Body of pancreas (tissue), 4 donors: ENCODE measurements at places on chromosomes 3 and 15.

DNA sequence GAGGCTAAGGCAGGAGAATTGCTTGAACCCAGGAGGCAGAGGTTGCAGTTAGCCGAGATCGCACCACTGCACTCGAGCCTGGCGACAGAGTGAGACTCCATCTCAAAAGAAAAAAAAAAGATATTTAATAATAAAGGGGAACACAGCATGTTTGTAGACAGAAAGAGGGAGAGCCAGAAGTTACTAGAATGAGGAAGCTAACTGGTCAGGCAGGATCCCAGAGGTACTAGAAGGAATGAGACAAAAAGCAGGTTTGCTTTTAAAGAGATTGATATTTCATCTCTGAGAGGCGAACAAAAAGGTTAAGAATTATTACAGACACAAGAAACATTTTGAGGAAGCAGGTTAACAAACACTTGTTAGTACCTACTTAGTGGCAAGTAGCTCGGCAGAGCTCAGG lies 9.2 kb downstream of the CD200R1 start:
- DNase-seq: no peak

- peak; percentile 56 for DNase-seq
Observed at GRCh38 chr15:48352474-48353072, 21.3 kb downstream of the DUT start.

DNA sequence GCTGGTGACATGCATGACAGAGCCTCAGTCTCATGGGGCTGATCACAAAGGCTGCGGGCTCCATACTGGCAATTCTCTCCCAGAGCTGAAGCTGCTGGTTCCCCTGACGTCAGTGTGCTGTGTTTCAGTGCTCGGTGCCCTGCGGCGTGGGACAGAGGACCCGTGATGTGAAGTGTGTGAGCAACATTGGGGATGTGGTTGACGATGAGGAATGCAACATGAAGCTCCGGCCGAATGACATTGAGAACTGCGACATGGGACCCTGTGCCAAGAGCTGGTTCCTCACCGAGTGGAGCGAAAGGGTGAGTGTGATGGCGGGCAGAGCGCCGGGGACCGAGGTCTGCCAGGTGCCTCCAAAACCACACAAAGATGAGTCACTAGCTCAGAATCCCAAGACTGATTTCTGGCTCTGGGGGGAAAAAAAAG lies 62.0 kb upstream of the NR2E3 start:
- no peak for DNase-seq

DNA sequence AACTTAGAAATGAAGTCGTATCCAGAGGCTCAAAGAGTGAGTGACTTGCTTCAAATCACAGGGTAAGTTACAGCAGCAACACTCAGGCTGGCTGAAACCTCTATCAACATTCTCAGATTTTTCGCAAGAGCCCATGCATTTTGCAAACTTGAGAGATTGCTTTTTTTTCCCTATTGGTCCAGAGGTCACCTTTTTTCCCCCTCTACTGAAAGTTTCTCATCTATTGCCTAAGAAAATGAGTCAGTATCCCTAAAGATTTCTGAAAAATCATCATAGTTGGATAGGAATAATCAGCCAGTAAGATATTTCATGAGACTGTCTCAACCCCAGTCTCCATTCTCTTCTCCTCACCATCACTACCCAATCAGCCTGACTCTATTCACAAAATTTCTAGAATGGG lies 410.6 kb downstream of the FOXP1 start:
- no peak for DNase-seq

- DNase-seq: no peak
Observed at GRCh38 chr3:145939431-145939830, 221.6 kb downstream of the PLOD2 start.

DNA sequence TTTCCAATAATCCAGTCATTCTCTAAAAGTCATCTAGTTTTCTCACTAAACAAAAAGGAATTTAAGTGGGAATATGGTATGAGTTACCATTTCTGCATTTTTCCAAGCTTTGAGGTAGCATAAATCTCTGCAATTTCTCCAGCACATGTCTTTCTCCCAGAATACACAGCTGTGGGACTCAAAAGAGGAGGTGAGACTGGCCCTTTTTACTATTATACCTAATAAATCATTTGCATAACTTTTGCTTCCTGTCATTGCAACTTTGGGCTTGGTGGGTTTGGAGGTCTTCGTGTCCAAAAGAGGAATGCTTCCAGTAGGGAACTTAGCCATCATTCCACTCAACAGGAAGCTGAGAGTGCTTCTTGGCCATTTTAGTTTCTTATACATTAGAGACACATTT lies 94.8 kb downstream of the FMN1 start:
- no peak for DNase-seq

GRCh38 chr3:152830245-152830644 lies 4.7 kb upstream of the P2RY1 start:
- DNase-seq: no peak

DNA sequence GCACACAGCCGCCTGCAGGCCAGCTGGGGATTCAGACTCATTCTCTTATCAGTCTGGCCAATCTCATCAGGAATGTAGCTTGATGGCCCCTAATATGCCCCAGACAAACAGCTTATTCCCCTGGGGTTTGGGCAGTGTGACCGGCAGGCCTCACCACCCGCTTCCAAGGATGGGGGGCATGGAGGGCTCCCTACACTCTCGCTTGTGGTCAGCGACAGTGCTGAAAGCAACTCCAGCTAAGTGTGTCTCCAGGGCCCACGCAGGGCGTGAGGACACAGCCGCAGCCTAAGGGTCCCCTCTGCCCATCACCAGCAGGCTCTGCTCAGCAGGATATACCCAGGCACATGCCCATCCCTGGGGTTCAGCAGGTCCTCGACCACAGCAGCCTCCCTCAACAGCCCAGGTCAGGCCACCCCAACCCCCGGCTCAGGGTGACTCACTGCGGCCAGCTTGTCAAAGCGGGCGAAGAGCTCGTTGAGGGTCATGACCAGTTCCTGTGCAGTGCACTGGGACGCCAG lies 116.7 kb downstream of the ADCY5 start:
- DNase-seq: peak; percentile 11

DNA sequence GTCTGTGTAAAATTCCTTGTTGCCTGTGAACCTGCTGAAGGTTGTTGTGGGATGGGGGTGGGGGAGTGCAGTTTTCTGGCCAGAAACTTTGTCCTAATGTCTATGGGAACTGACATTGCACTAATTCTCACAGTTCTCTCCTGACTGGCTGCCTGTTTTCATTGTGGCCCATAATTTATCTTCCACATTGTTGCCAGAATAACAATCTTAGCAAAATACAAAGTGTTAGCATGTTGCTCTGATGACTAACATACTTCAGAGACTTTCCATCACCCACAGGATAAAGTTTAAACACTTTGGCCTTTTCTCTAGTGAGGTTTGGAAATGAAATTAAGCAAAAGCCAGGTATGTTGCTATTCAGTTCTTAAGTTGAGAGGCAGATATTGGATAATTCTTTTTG lies 81.4 kb upstream of the TBC1D5 start:
- DNase-seq: no peak

GRCh38 chr3:167930453-167930852 lies 165.3 kb downstream of the GOLIM4 start:
- DNase-seq: no peak

DNA sequence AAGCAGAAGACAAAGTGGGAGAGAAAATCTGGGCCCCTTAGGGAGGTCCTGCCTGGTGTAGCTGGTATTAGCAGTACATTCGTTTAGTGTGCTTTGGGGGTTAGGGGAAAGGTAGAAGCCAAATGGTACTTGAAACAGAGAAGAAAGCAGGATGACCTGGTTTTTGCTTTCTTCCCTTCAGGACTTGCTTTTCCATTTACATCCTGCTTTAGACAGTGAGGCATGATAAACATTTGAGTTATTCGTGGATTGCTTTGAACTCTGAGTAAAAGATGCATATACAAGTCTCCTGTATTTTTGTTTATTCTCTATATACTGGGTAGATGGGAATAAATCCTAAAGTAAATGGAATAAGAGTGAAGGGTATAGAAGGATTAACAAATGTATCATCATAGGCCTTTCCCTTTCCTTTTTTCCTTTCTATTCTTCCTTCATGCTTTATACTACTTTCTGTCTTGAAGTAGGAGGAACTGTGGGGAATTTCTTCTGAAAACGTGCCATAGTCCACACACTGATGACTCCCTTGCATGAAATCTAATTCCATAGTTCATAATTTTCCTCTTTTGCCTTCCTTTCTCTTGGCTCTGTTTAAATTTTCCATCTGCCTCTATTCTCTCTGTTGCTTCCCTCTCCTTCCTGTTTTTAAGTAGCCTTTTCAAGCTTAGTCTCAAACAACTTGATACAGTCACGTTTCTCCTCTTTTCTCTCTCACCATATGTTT lies 139.5 kb upstream of the RBMS3 start:
- DNase-seq: no peak
